ENCODE measurements at places on chromosomes 12 and 14.
A peak's percentile ranks its signal among the peaks of the same experiment; 100 is the strongest.

- DNase-seq, result no peak
Observed at GRCh38 chr12:10363658-10363913, 26.3 kb downstream of the KLRK1 start.

DNA sequence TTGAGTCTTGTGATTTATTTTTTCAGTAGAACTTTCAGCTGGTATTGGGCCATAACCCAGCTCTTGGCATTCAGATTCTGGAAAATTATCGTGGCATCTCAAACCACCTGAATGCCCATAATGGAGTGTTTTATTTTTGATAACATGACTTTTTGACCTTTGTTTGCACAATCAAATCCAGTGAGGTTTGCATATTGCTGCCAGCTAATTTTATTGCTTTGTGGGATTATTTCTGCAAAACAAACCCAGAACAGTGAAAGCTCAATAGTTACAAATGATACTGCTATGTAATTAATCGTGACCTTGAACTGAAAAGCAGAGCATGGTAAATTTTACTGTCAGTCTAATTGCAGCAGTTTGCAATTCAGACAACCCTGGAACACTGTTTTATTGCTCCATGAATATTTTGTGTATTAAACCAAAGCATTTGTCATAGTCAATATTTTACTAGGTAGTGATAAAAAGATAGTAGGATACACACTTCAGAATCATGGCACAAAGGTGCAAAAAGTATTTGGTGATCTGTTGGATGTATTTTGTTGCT, 255.2 kb upstream of the NAV3 start:
- DNase-seq, result peak; percentile 23

DNA sequence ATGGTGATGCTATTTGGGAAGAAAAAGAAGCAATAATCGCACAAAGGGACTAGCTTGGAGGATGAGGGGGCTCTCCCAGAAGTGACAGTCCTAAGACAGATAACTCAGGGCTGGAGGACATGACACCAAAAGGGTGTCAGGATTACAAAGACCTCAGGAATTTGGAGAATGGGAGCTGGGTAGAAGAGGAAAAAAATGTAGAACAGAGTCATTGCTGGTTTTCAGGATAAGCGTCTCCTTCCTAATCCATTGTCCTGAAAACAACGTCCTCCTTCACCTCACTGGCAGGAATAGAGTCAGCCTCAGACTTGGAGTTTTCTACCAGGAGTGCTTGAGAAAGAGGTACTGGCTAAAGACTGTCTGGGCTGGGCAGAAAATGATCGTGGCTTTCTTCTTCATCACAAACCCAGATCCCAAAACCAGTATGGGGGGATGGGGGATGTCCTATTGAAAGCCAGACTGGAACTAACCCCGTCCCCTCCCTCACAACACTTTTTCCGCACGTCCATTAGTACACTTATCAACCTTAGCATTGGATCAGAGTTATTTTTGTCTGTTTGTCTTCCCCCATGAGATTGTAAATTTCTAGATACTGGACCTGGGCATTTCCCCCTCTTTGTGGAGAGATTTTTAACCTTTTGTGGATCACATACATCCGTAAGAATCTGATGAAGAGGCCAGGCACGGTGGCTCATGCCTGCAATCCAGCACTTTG, 14.3 kb downstream of the B4GALNT3 start:
- peak; percentile 44 for DNase-seq

DNA sequence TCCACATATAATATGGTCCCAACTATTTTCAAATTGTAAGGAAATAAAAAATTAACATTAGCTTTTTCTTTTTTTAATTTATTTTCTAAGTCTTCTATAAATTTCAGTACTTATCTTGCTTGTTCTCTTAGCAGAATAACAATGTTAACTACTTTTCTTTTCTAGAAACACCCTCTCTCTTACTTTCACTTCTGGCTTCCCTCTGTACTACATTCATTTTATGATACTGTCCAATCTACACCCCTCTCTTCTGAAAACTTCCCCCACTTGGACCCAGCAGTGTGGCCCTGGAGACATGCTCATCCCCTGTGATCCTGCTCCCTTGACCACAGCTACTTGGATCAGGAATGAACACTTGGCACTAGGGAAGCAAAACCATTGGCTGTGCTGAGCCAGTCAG, 15.7 kb downstream of the SGPP1 start:
- no peak for DNase-seq

- DNase-seq, result no peak
Observed at GRCh38 chr14:78073028-78073427, 97.1 kb upstream of the NRXN3 start.

DNA sequence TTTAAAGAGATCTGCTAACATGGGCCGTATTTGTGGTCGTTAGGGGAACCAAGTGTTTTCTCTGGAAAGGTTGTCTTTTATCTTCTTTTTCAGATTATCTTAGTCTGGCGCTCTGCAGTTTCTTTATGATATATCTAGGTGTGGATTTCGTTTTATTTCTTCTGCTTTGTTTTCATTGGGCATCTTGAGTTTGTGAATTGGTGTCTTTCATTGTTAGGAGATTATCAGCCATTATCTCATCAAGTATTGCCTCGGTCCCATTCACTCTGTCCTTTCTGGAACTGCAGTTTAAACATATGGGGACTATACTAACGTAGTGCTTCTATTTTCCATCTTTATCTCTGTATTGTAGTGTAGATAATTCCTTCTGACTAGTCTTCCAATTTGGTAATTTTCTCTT, 60.4 kb downstream of the BICDL1 start:
- no peak for DNase-seq

GRCh38 chr12:67592228-67593011, 56.1 kb upstream of the DYRK2 start:
- peak; percentile 58 for DNase-seq

Data from fibroblast of skin of right quadriceps (primary cell).